Inflammatory macrophage (primary cell): ENCODE measurements at places on chromosomes 7 and 10.

DNA sequence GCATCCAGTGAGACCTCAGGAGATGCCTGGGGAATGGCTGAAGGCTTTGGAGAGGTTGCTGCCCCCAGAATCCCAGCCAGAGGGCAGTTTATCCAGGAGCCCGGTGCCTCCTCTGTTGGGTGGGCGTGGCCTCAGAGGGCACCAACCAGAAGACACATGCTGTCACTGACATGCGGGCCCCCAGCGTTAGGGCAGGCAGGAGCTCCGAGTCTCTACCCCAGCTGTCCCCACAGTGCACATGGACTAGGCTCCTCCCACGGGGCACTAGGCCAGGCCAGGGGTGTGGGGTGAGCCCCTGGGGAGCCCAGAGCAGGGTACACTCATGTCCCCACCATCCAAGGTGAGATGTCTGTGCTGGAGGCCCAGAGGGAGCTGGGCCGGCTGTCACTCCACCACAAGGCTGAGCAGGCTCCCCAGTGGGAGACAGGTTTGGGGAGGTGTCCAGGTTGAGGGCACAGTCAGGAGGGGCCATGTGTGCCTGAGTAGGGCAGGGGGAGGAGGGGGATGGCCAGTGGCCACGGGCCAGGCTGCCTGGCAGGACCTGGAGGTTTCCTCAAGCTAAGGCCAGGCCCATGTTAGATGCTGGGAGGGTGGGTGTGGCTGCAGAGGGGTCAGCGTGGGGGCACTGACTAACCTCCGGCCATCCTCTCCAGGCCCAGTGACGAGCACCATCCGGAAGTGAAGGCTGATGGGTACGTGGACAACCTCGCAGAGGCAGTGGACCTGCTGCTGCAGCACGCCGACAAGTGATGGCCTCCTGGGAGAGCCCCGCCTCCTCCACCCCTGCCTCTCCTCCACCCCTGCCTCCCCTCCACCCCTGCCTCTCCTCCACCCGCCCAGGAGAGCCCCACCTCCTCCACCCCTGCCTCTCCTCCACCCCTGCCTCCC lies 131.3 kb downstream of the FAM53B start:
- no peak for DNase-seq

GRCh38 chr10:38016354-38016753 lies 5.9 kb downstream of the ZNF33A start:
- no peak for DNase-seq

DNA sequence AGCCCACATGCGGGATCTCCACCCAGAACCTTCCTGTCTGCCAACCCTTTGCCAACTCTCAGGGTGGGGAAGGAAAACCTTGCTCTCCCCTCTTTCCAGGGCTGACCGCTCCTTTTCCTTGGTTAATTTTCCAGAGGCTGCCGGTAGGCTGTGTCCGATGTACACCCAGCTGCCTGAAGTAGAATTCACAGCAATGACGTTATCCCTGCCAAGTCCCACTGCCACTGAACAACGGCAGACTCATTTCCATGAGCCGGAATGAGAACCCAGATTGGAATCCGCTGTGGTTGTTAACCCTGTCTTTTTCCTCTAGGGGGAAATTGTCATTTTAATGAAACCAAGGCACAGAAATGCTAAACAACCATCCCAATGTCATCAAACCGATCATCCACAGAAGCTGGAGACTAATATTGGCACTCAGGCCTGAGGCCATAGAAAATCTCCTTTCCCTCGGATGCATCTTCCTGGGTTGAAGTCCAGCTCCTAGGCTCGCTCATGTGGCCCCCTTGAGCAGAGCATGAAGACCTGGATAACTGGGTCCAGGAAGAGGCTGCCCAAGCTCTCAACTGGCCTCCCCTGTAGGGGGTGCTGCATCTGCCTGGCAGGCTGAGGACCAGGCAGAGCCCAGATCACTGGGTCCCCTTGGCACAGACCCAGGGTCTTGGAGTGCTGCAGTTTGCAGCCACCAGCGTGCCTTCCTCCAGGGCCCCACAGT lies 30.4 kb downstream of the KLRG2 start:
- DNase-seq, result no peak

GRCh38 chr10:14355750-14356149 lies 25.0 kb upstream of the FRMD4A start:
- no peak for DNase-seq

DNA sequence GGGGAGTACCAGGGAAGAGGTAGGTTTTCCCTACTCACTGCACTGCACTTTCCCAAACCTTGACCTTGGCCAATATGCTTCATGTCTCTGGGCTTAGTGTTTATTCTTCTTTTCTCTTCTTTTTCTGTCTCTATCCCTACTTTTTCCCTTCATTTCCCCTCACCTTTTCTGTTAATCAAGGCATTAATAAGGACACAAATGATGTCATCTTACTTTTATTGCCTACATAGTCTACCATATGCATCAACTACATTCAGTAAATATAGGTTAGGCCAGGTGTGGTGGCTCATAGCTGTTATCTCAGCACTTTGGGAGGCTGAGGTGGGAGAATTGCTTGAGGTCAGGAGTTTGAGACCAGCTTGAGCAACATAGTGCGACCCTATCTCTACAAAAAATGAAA lies 13.0 kb upstream of the ZNF503 start:
- no peak for DNase-seq

- DNase-seq, result no peak
Measured at GRCh38 chr10:97812696-97813095, 36.9 kb upstream of the GOLGA7B start.

- DNase-seq, result peak; percentile 29
Measured at GRCh38 chr10:80421707-80422536, 13.6 kb downstream of the PRXL2A start.

DNA sequence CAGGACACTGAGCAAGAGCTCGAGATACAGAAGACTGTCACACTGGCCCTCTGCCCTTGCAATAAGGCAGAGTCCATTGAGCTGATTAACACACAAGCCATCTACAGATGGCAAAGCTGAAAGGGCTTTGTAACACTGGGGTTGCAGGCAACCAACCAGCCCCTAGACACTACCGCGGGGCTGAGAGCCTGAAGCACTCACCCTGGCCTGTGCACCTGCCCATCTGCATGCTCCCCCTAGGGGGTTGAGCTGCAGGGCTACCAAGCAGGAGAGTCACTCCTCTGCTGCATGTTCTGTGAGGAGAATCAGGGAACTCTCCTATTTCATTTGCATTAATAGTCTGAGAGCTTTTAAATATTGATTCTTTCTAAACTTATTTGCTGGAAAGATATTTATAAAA lies 128.1 kb upstream of the VIPR2 start:
- no peak for DNase-seq
